ENCODE measurements at places on chromosomes 5 and 9. TPM values are rescaled to one million over a fixed set of nuclear protein-coding genes. Genes with fewer than 3 reads are reported as not detected.

GRCh38 chr5:468401-468800 lies 25.4 kb downstream of the EXOC3 start:
- H3K36me3 ChIP-seq = peaks cover 42% of the 10 kb centered on the region
- H3K27ac ChIP-seq = no peak overlapping the region
- no peaks in the 10 kb centered on the region for H3K27me3 ChIP-seq
- no peak overlapping the region for H3K4me3 ChIP-seq
- peaks cover 22% of the 10 kb centered on the region for H3K4me1 ChIP-seq

DNA sequence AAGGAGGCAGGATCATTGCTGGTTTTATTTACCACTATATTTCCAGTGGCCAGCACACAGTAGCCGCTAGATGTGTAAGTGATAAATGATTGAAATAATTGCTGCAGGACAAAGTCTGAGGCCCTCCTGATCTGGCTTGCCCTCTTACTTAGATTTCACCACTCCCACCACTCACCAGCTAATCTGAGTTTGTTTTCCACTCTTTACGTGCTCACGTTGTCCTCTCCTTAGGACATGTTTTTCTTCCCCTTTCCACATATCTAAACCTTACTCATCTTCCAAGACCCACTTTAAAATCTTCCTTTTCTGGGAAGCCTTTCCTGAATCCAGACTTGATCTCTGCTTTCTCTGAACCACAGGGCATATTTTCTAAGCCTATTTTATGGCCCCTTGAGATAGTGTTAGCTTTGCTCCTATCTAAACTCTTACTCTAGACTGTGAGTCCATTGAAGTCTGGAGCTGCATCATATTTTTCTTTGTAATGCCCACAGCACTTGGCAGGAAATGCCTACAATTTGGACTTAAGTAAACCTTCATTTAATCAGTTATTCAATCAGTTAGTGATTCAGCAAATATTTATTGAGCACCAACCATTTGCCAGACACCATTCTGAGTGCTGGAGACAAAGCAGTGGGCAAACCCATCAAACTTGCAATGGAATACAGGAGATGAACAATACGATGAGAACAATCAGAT lies 2.4 kb downstream of the TLR4 start:
- H3K4me1 ChIP-seq = peaks cover 12% of the 10 kb centered on the region
- H3K27ac ChIP-seq = no peak overlapping the region
- H3K4me3 ChIP-seq = peak overlapping the region; percentile 47

GRCh38 chr9:128344931-128345605 lies 4.7 kb downstream of the SLC27A4 start:
- H3K36me3 ChIP-seq = peaks cover 49% of the 10 kb centered on the region
- no peaks in the 10 kb centered on the region for H3K27me3 ChIP-seq
- H3K4me1 ChIP-seq = peaks cover 12% of the 10 kb centered on the region
- H3K4me3 ChIP-seq = no peak overlapping the region
- DNase-seq = no peak
- no peak overlapping the region for H3K27ac ChIP-seq

GRCh38 chr5:35657877-35658276 lies 40.2 kb downstream of the SPEF2 start:
- no peaks in the 10 kb centered on the region for H3K27me3 ChIP-seq
- no peak overlapping the region for H3K4me3 ChIP-seq
- H3K36me3 ChIP-seq = no peaks in the 10 kb centered on the region
- H3K4me1 ChIP-seq = no peaks in the 10 kb centered on the region
- no peak for DNase-seq
- H3K27ac ChIP-seq = no peak overlapping the region

The ANKRD31 gene
- polyA plus RNA-seq = 0.03 TPM

- no peak overlapping the region for H3K27ac ChIP-seq
- no peaks in the 10 kb centered on the region for H3K4me1 ChIP-seq
- H3K27me3 ChIP-seq = no peaks in the 10 kb centered on the region
- H3K4me3 ChIP-seq = no peak overlapping the region
- no peaks in the 10 kb centered on the region for H3K36me3 ChIP-seq
Observed at GRCh38 chr5:5932824-5933223, 445.5 kb downstream of the MED10 start.

DNA sequence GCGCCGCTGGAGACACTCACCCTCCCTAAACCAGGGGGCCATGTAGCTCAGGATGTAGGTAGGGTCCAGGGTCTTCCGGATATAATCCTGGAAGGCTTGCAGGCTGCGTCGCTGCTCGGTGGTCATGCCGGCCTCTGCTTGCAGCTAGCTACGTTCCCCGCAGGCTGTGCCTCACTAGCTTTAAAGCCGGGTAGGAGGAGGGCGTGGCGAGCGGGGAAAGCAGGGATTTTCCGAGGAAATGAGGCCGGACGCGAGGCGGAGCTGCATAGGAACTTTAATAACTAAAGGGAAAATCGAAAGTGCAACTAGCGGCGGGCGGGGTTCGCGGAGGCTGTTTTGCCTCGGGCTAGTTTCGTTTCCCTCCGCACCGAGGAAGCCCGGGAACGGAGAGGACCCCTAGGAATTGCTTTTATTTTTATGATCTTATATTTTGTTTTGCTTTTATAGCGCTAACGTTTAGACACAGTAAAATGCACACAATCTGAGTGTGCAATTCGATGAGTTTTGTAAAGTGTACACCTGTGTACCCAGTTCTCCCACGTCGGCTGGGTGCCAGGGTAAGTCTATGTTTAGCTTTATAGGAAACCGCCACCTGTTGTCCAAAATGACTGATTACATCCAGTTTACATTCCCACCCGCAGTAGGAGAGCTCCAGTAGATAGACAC lies at the start of gene RIGI:
Gene RIGI (minus strand): TSS at position 156 of the 666 bp plus-strand sequence. CDS start 30 bp downstream, at position 126.
- H3K27ac ChIP-seq = peak within 1 kb of the TSS; percentile 87
- H3K4me1 ChIP-seq = peaks cover 33% of the 10 kb centered on the region
- H3K27me3 ChIP-seq = no peaks in the 10 kb centered on the region
- peak; percentile 96 for DNase-seq
- no peaks in the 10 kb centered on the region for H3K36me3 ChIP-seq

- H3K4me1 ChIP-seq = no peaks in the 10 kb centered on the region
- H3K27me3 ChIP-seq = no peaks in the 10 kb centered on the region
- no peaks in the 10 kb centered on the region for H3K36me3 ChIP-seq
- no peak overlapping the region for H3K4me3 ChIP-seq
- no peak overlapping the region for H3K27ac ChIP-seq
Observed at GRCh38 chr5:58958701-58959100, 375.8 kb downstream of the RAB3C start.

GRCh38 chr9:71472400-71472799 lies 295.9 kb downstream of the CEMIP2 start:
- no peaks in the 10 kb centered on the region for H3K27me3 ChIP-seq
- no peaks in the 10 kb centered on the region for H3K36me3 ChIP-seq
- DNase-seq = no peak
- no peak overlapping the region for H3K27ac ChIP-seq
- no peaks in the 10 kb centered on the region for H3K4me1 ChIP-seq

DNA sequence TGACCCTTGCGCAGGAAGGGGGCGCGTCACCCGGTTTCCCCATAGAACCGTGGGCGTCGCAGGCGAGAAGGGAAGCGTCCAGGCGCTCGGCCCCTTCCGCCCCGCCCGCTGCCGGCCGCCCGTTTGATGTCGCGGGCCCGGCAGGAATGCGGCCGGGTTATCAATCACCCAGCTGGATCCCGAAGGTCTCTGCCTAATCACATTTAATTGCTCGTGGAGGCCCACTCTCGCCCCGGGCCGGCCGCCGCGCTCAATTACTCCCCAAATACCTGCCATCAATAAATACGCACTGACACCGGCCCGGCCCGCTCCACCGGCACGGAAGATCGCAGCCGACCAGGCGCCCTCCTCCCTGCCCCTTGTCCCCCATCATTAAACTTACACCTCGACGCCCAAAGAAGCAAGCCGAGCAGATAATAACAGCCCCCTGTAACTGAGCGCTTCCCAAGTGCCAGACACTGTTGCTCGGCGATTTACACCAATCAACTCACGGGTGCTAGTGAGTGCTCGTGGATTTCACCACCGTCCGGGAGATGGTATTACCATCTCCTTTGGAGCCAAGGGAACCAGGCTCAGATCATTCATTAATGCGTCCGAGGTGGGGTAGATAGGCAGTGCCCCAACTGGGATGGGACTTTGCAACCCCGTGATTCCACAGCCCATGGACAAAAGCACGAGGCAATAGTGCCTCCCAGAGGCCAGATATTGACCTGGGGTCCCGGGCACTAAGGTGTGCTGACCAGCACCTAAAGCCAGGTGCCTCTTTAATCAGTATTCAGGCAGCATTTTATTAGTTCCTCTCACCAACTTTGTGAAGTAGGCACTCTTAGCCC lies 11.3 kb downstream of the MSX2 start:
- H3K4me1 ChIP-seq = peaks cover 21% of the 10 kb centered on the region
- no peak for DNase-seq
- H3K4me3 ChIP-seq = no peak overlapping the region
- peaks cover 73% of the 10 kb centered on the region for H3K27me3 ChIP-seq
- H3K27ac ChIP-seq = no peak overlapping the region
- no peaks in the 10 kb centered on the region for H3K36me3 ChIP-seq

The COL27A1 gene
- 1.8 TPM for polyA plus RNA-seq

GRCh38 chr9:111857555-111858211 lies 38.9 kb upstream of the UGCG start:
- no peak overlapping the region for H3K27ac ChIP-seq
- no peaks in the 10 kb centered on the region for H3K4me1 ChIP-seq
- DNase-seq = no peak
- H3K4me3 ChIP-seq = no peak overlapping the region

DNA sequence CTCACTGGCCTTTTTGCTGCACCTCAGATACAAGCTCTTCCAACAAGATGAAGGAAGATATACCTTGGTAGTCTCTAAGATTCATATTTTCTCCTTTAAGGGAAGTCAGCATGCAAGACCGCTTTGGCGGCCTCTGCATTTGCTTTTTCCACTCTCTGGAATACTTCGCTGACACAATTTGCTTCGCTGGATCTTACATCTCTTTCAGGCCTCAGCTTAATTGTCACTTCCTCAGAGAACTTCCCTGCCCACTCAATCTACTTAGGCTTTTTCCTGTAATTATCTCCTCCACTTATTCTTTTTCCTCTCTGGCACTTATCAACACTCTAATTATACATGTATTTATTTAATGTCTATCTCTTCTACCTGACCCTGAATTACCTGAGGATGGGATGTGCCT lies 1131.1 kb upstream of the WWC1 start:
- no peak overlapping the region for H3K27ac ChIP-seq
- no peak for DNase-seq
- H3K36me3 ChIP-seq = no peaks in the 10 kb centered on the region
- no peaks in the 10 kb centered on the region for H3K27me3 ChIP-seq
- H3K4me1 ChIP-seq = no peaks in the 10 kb centered on the region

The PTGER4 gene
- polyA plus RNA-seq = 20.1 TPM

DNA sequence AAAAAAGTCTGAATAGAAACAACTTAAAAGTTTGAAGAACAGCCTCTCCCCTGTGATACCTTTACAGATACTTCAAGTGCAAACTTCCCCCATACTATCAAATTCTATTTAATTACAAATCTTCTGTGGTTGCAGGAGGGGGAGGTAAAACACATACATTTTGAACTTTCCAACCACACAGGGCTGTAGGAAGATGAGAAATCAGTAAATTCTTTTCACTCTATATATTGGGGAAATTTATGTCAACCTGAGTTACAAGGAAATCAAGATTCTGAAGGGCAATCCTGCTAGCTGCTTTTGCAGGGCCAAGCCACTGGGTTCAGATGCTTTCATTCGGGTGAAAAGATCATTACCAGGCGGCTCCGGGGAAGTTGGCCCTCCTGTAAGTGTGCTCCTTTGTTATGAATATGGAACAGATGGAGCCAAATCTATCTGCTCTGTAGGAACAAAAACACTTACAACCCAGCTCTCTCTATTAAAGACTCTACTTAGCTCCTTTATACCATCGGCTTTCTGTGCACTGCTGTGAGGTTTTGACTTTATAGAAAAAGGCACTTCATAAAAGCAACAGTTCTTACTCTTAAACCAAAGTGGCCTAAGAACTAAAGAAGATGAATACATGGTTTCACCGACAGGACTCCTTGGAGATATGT lies 269.1 kb downstream of the EFNA5 start:
- no peaks in the 10 kb centered on the region for H3K36me3 ChIP-seq
- peaks cover 7% of the 10 kb centered on the region for H3K4me1 ChIP-seq
- no peak overlapping the region for H3K27ac ChIP-seq
- H3K27me3 ChIP-seq = no peaks in the 10 kb centered on the region
- no peak for DNase-seq
- H3K4me3 ChIP-seq = no peak overlapping the region

DNA sequence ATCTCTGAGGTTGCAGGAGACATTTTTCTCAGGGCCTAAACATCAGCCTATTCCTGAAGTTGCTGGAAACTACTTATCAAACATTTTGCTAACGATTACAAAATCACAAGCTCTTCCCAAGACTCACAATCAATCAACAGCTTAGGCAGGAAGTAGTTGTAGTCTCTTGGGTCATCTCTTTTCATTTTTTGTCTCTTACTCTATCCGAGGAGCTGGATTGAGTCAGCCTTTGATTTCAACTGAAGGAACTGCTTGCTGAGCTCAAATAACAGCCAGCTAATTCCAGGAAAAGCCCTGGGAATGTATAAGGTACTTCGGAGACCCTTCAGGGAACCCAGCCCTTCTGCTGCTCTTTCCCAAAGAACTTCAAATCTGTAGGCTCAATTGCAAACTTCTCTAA lies 398.9 kb downstream of the PLK2 start:
- H3K27ac ChIP-seq = no peak overlapping the region
- no peaks in the 10 kb centered on the region for H3K36me3 ChIP-seq
- no peaks in the 10 kb centered on the region for H3K4me1 ChIP-seq
- H3K4me3 ChIP-seq = no peak overlapping the region
- DNase-seq = no peak
- no peaks in the 10 kb centered on the region for H3K27me3 ChIP-seq

DNA sequence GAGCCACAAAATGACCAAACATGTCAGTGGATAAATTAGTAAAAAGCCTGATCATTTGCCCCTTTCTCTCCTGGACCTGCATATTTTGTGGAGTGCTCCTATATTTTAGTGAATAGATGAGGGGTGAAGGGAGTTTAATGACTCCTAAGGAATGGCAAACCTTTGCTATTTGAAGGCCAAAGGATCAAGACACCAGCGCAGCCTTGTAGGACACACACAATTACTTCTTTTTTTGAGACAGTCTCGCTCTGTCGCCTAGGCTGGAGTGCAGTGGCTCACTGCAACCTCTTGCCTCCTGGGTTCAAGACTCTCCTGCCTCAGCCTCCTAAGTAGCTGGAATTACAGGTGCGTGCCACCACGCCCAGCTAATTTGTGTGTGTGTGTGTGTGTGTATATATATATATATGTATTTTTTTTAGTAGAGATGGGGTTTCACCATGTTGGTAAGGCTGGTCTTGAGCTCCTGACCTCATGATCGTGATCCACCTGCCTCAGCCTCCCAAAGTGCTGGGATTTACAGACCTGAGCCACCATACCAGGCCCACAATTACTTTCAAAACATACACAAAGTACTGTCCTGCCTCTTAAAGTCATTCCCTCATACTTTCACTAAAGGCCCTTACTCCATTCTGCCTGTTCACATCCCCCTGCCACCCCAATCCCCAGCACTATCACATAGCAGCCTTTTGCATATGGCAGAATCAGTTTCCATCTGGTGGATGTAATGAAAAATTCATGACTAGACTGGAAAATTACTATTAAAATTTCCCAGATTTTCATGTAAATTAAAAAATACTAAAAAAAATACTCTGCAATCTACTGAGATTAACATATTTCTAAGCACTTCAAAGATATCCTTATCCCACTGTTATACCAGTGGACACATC lies 60.4 kb downstream of the CSNK1A1 start:
- H3K4me3 ChIP-seq = no peak overlapping the region
- H3K4me1 ChIP-seq = peaks cover 65% of the 10 kb centered on the region
- H3K27me3 ChIP-seq = no peaks in the 10 kb centered on the region
- H3K27ac ChIP-seq = peak overlapping the region; percentile 86

- no peaks in the 10 kb centered on the region for H3K4me1 ChIP-seq
- no peak overlapping the region for H3K4me3 ChIP-seq
- DNase-seq = no peak
Observed at GRCh38 chr9:21053851-21054250, 22.4 kb upstream of the HACD4 start.

GRCh38 chr9:123099042-123099441 lies 65.6 kb downstream of the GPR21 start:
- H3K27ac ChIP-seq = no peak overlapping the region
- H3K36me3 ChIP-seq = peaks cover 52% of the 10 kb centered on the region
- DNase-seq = no peak
- H3K27me3 ChIP-seq = no peaks in the 10 kb centered on the region
- no peak overlapping the region for H3K4me3 ChIP-seq
